ENCODE measurements at places on chromosomes 13 and 19.

- DNase-seq: no peak
These were observed 260.0 kb downstream of the NDFIP2 start for GRCh38 chr13:79740991-79741390.

DNA sequence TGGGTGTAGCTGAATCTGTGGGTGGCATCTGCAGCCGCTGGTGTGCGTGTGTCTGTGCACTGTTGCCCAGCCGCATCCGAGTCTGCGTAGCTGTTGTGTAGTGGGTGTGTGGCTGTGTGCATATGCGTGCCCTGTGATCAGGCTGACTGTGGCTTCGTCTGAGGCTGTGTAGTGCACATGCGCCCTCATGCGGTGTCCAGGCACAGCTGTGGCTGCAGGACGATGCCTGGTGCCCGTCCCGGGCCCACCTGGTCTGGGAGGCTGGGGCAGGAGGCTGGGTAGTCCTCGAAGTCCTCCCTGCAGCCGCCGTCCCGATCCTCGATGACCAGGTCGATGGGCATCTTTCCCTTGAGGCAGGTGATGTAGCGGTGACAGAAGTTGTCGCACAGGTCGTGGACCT lies 4.9 kb downstream of the MEIS3 start:
- DNase-seq: no peak

- no peak for DNase-seq
These were observed 441 bp downstream of the INAFM1 start for GRCh38 chr19:47274891-47275761.

GRCh38 chr19:45812297-45812696 lies 2.8 kb downstream of the RSPH6A start:
- DNase-seq: no peak

- DNase-seq: no peak
These were observed 706.5 kb upstream of the MIR17HG start for GRCh38 chr13:90640976-90641375.

GRCh38 chr13:38850868-38851626 lies 139.6 kb downstream of the STOML3 start:
- DNase-seq: no peak

DNA sequence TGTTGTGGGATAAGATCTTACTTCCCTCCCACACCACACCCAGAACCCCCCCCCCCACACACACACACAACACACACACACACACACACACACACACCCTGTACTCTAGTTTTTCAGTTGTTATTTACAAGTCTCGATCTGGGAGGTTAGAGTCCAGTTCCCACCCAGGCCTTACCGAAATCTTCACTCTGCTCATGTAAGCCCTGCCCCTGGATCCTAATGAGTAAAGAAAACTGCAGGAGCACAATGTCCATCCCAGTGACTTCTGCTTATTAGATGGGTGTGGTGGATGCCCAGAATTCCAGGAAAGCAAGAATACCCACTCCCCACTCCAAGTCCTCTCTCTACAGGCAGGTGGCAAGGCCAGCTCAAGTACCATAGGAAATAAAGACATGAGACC lies 23.0 kb downstream of the STARD13 start:
- DNase-seq: no peak

DNA sequence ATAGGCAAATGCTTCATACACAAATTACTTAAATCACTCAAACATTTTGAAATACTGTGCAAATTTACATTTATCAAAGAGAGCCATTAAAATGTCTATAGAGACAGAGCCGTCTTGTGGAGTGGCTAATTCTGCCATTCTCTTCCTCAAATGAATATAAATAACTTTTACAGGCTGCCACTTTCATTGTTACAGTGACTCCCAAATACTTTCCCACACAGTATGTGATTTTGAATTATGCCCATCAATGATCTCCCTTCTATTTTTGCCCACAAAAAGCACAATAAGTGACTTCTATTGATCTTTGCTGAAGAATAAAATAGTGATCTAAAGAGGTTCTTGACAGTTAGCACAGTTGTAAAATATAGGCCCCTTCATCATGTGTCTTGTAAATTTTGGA lies 1244.9 kb downstream of the PCDH17 start:
- DNase-seq: no peak

DNA sequence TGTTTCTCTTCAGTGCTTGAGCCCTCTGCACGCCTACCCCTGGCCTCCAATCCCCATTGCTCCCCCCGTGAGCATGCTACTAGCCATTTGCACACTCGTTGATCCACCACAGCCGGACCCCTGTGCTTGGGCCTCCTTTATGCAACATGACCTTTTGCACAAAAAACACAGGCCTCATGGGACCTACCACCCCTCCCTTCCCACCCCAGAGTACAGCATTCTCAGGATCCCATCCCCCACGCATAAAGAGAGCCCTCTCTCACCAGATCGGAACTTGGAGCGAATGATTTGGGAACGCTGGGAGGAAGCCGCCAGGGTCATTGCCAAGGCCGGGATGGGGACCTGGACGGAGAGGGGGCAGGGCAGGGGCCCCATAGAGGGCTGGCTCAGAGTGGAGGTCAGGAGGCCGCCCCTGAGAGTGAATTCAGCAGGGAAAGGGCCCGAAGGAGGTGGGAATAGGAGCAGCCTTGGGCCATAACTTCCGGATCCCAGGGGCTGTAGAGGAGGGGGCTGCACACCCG lies 754 bp downstream of the MAMSTR start:
- no peak for DNase-seq

DNA sequence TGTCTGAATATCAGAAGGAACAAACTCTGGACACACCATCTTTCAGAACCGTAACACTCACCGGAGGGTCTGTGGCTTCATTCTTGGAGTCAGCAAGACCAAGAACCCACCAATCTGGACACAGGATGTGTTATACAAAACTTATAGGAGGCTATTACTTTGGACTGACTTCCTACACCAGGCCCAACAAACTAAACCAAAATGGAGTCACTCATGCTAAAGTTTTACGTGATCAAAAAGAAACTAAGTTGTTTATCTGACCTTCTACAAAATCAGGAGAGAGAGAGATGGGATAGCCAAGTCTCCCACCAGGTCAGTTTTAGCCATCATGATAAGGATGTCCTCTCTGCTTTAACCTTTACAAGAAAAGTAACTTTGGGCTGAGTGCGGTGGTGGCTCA lies 3.2 kb upstream of the RAB11B start:
- no peak for DNase-seq

GRCh38 chr13:97946951-97947588 lies 6.4 kb upstream of the IPO5 start:
- no peak for DNase-seq

GRCh38 chr13:27124571-27124970 lies 47.0 kb downstream of the USP12 start:
- no peak for DNase-seq

DNA sequence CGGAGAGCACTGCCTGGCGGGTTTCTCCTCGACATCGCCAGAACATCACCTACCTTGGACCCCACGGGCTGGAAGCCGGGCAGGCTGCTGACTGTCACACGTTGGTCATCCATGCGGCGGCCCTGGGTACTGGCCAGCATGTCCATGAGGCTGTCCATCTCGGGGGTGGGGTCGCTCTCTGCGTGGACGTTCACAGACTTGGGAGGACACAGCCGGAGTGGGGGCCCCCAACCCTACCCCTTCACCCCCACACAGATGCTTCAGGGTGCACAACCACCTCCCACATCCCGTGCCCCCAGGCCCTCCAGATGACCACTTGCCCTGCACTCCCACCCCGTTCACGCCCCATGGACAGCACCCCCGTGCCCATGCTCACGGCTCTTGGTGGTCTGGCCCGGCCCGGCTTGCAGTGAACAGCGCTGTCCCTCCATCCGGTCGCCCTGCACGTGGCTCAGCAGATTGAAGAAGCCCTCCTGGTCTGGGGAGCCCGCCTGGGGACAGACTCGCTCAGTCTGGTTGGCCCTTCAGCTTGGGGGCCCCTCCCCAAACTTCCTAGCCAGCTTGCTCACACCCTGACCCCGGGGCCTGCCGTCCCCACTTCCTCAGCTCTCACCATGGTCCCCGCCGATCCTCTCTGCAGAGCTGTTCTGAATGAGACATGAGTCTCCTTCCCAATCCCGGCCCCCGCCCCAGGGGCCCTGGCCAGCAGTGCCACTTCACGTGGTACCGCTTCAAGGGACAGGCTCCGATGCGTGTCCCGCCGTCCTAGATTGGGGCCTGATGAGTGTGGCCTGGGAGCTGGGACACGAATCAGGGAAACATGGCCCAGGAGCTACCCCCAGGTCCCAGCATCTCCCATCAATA lies 947 bp downstream of the PCP2 start:
- no peak for DNase-seq

DNA sequence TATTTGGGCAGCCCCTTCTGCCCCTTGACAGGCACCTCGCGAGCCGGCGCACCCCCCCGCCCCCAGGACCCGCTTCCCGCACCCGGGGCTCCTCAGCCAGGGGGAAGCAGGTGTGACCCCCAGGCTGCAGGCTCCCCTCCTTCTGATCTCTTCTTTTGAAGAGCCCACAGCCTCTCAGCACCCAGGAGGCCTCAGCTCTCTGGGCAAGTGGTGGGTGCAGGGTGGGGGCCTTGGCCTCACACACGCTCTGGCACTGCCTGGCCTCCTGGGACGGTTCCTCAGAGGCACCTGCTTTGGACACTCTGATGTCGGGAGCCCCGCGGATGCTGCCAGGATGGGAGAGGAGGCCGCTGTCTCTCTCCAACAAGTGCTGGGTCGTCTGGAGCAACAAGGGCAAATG lies 1.5 kb upstream of the C13orf46 start:
- no peak for DNase-seq

- no peak for DNase-seq
These were observed 4.1 kb downstream of the POP4 start for GRCh38 chr19:29610213-29610573.

DNA sequence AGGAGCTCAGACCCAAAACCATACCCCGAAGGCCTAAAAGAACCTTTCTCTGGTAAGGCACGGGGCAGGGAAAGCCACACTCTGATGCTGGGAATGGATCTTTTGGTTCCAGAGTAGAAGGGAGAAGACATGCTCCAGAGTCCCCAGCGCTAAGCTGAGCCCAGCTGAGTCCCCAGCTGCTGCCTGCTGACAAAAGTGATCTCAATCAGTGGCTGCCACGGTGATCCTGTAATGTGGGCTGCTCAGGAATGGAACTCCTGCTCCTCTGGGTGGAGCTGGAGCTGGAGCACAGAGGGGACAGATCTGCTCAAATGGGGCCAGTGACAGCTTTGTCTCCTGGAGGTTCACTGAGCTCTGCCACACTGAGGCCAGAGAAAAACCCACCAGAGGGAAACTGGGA lies 70.5 kb downstream of the MLLT1 start:
- DNase-seq: no peak

- DNase-seq: no peak
These were observed 85.4 kb downstream of the SLC7A1 start for GRCh38 chr13:29509999-29510589.

- DNase-seq: no peak
These were observed 229.1 kb downstream of the KCNRG start for GRCh38 chr13:50244355-50244712.

DNA sequence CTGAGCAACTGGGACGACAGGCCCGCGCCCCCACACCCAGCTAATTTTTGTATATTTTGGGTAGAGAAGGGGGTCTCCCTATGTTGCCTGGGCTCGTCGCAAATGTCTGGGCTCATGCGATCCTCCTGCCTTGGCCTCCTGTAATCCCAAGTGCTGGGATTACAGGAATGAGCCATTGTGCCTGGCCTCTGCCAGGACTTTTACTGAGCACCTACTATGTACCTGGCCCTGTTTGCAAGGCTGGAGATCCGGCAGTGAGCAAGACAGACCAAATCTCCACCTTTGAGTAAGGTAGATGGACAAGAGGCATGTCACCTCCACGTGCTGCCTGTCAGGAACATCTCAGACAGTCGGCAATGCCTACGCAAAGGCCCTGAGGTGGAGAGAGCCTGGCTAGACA lies 6.9 kb downstream of the FKBP8 start:
- DNase-seq: no peak

DNA sequence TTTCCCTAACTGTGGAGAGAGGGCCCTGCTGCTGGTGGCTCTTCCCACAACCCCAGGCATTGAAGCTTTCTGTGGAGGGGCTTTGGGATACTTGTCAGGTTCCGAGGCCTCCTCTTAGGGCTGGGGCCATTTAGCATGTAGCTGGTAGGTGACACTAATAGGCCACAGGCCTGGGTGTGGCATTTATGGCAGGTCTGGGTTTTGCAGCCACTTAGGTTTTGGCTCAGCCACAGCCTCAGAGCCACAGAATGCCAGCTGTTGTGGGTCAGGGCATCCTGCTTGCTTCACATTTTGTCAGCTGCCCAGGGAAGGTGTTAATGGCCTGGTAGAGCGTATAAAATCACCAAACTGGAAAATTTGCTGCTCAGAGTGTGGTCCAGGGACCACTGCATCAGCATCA lies 15.7 kb downstream of the FAM124A start:
- DNase-seq: no peak

GRCh38 chr13:66565279-66565678 lies 664.9 kb downstream of the PCDH9 start:
- DNase-seq: no peak

- DNase-seq: no peak
These were observed 60.1 kb downstream of the DCT start for GRCh38 chr13:94419304-94419924.

GRCh38 chr13:57843521-57843920 lies 212.0 kb downstream of the PCDH17 start:
- DNase-seq: no peak

DNA sequence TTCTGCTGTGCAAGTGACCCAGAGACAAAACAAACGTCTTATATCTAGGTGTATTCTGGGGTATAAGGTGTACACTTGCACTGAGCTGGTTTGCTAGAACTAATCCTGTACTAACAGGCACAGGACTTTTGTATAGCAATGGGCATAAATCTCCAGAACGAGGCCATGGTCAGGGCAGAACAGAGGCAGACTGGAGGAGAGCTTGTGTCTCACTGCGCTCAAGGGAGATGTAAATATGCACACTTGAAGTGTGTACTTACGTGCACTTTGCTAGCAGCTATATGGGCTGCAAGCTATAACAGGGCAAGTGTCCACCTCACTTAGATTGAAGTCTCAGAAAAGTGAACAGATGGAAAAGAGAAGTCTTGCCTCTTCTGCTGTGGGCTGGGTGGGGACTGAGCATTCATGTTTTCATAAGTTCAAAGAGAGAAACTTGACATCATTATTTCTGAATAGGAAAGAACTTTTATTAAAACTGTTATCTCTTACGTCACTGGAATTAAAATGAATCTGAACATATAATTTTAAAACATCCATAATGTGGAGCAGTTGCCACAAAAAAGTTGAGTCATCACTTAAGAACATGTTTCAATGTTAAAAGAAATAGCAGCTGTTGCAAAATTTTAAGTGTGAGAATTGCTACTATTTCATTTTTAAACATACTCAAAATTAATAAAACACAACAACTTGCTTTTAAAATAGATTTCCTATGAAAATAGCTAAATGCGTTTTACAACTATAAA lies 888.3 kb downstream of the PCDH9 start:
- DNase-seq: no peak

DNA sequence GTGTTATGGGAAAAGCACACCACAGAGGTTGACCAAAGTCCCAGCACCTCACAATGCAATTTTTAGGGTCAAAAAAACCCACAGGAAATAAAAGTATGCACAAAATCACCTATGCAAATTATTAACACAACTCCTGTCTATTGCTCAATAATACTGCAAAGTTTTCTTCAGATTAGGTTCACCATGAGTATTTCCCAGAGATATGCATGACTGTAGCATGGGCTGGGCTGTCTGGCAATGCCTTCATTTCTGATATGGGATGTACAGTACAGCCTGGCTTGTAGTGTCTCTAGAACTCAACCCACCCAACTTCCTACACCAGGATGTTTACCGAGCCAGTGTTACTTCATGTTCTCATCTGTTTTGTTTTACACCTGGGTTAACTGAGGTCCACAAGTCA lies 698.7 kb upstream of the ARGLU1 start:
- no peak for DNase-seq

GRCh38 chr13:94173312-94173854 lies 306.1 kb downstream of the DCT start:
- no peak for DNase-seq

- DNase-seq: peak; percentile 14
These were observed 437 bp downstream of the SMARCA4 start for GRCh38 chr19:10961073-10961860.
